ENCODE measurements at places on chromosomes 3 and 15.

DNA sequence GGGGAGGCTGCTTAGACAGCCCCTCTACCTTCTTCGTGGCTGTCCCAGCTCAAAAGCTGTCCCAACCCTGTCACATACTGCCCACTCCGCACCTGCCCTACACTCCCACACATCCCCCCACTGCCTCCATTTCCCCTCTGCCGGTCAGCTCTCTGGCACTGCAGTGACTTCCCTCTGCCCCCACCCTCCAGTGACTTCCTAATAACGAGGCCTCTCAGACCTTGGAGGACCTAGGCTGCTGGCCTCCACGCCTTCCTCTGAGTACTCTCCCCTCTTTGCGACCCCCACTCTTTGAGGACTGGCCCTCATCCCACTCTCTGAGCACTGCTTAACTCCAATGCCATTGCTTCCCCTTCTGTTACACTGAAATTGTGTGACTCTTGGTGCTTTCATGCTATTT lies 45.3 kb downstream of the KY start:
- DNase-seq: no peak

DNA sequence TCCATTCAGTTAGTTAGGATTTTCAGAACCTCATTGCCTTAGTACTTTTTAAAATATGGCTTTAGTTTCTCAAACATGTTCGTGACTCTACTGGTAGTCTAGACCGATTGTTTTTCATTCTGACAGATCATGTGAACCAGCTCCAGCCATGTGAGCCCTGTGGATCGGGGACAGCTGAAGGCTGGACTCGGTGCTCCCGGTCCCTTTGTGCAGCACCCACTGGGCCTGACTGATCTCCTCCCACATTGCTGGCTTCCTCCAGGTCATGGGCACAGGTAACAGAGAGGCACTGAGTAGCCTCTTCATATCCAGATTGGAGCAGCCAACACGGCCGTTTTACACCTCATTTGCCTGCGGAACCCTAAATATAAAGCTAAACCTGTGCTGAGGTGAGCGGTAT lies 30.5 kb downstream of the NIPA2 start:
- DNase-seq: no peak

DNA sequence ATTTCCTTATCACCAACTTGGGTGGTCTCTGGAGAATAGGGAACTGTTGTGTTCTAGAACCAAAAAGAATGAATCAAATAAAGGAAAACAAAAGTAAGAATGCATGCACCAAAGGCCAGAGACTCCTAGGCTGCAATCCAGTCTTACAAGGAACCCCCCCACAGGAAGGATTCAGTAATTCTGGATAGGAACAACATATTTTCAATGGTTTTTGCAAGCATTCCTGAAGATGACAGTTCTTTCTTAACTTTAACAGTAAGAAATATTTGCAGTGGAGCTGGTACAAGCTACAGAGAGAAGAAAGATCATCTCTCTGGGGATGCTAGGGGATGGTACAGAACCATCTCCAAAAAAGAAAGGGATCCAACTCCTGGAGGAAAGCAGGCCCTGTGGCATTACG lies 116.2 kb upstream of the CHRM5 start:
- DNase-seq: no peak

DNA sequence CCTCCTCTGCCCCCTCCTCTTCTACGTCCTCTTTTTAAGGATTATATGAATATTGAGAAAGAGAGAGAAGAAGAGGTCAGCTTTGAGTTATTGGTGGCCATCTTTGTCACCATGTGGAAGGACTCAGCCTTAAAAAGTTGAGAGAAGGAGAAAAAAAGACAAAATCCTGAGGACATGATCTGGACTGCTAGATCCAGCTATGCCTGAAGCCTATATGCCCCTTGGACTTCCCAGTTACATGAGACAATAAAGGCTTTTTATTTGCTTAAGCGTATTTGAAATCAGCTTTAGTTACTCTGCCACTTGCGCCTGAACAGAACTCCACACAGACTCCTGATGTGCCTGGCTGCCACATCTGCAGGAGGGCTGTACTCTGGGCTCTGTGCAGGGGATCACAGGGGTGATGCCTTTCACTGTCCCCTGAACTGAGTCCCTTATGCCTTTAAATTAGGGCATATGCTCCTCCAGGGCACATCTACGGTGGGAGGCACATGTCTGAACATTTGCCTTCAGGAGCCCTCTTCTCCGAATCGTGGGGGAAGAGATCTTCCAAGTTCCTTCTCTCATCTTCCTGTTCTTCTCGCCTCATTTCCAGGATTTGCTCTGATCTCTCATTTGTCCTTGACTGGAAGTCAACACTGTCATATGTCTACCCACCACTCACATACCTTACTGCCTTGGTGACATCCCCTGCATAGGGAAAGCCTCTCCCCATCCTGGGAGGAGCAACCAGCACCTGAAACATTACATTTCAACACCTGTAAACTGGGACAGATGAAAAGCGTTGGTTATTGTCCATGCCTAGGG lies 14.0 kb upstream of the PLA2G4E start:
- DNase-seq: no peak

DNA sequence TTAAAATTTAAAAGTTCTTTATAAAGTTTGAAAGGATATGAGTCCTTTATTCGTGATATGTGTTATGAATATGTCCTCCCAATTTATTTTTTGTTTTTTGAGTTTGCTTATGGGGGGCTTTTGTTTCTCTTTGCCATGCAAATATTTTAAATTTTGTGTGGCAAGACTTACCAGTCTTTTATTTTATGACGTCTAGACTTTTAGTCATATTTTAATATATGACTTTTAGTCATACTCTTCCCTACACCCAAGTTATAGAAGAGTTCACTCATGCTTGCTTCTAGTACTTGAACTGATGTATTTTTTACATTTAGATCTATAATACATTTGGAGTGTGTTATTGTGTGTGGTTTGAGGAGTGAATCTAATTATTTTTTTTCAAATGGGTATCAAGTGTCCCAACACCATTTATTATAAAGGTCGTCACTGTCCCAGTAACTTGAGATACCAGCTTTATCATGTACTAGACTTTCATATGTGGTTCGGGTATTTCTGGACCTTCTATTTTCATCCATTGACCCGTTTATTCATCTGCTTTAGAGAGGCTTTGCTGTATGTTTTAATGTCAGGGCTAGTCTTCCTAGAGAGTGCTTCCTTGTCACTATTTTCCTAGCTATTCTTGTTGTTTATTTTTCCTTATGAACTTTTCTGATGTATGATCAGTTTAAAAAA lies 755 bp downstream of the PARP15 start:
- DNase-seq: no peak

- no peak for DNase-seq
Observed at GRCh38 chr3:187636528-187636927, 33.7 kb downstream of the SST start.

DNA sequence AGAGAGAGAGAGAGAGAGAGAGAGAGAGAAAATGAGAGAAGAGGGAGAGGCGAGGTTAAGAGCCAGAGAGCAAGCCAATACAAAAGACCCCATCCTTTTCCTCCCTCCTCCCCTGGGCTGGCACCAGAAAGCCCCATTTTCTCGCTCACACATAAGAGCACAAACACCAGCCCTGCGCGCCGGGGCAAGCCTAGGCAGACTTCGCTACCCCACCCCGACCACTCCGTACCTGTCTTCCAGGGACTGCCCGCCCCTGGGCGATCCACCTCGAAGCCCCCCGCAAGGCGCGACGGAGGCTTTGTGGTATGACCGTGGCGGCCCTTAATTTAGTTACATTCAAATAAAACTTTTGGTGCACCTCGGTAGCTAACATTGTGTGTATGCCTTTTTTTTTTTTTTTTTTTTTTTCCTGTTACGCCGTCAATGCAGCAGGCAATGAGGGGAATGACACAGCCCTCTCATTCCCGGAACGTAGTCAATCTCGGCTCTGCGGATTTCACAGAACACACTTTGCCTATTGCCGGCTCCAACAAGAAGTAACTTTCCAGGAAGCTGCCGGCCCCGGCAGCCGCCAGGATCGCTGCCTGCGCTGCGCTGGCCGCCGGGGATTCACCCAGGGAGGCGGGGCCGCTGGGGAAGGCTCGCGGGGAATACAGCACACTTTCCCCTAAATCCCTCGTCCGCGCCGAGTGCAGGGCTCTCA lies 7.7 kb downstream of the BCL6 start:
- peak; percentile 32 for DNase-seq

GRCh38 chr3:72897758-72898007 lies 9.8 kb downstream of the GXYLT2 start:
- no peak for DNase-seq

- DNase-seq: no peak
Observed at GRCh38 chr3:42301446-42302175, 35.6 kb upstream of the CCK start.

DNA sequence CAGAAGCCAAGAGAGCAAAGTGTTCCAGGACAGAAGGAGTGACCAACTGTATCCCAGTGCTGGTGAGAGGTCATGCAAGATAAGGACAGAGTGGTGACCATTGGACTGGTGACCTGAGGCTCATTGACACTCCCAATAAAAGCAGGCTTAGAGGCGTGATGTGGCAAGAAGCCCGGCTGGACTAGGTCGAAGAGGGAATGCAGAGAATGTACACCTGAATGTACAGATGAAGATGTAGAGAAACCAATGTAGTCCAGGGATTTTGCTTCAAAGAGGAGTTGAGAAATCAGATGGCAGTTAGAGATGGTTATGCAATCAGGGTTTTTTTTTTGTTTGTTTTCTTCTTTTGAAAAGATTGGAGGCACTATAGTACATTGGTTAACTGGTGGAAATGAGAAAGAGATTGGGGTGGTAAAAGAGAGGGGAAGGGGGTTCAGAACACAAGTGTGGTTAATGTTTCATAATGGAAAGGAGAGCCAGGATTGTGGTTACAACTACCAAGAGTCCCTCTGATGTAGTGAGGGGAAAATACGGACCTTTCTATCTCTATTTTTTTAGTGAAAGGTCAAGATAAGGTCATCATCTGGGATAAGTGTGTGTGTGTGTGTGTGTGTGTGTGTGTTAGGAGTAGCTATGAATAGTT lies 23.3 kb downstream of the ST3GAL6 start:
- DNase-seq: no peak

- no peak for DNase-seq
Observed at GRCh38 chr3:45896956-45897355, 10.6 kb downstream of the CCR9 start.
